ENCODE measurements at places on chromosomes 11 and 22.

DNA sequence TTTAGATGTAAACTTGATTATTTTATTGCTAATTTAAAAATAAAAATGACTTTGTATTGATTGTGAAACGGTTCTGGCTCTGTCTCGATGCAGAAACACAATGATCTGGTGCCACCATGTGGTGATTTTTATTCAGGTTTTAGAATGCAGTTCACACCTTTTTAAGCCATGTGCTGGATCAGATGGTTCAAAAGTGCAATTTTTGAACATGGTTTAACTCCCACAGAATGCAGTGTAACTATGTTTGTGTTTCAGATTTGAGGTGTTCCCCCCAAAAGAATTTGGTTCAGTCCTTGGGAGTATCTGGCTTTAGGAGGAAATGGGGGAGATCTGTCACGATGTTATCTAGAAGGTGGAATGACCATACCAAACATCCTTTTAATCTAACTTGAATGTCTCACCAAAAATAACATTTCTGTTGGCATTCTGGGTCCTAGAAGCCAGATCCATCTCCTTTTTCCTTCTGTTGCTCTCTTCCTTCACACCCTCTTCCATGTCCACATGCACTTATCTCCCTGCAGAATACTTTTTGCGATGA, 7.9 kb downstream of the MRPL16 start:
- peak; percentile 72 for DNase-seq

- DNase-seq, result no peak
Measured at GRCh38 chr11:94597896-94598295, 30.7 kb downstream of the PIWIL4 start.

DNA sequence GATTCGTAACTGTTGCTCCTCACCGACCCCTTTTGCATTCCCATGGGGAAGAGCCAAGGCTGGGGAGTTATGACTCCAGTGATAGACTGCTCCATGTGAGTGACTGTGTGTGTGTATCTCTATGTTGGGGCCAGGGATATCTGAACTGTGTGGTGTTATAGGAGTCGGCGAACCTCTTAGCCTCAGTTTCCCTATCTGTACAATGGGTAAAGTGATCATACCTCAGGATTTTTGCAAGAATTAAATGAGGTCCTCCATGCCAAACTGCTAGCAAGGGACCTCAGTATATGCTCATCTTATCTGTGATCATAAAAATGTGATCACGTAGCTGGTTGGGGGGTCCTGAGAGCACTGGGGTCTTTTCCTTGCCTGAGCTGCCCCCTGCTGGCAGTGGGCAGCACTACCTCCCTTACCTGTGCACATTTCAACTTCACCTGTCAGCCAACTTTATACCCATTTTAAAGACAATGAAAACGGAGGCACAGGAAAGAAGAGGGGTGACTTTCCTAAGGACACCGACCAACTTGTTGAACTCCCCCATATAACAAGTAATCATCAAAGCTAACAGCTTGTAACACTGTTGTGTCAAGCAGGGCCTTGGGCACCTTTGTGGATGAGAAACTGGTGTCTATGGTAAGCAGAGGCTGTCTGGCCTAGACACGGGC, 1.4 kb upstream of the DPP3 start:
- DNase-seq, result peak; percentile 32

- peak; percentile 36 for DNase-seq
Measured at GRCh38 chr22:43205261-43205691, 18.3 kb upstream of the TTLL12 start.

- no peak for DNase-seq
Measured at GRCh38 chr11:58574881-58575280, 775 bp downstream of the LPXN start.

DNA sequence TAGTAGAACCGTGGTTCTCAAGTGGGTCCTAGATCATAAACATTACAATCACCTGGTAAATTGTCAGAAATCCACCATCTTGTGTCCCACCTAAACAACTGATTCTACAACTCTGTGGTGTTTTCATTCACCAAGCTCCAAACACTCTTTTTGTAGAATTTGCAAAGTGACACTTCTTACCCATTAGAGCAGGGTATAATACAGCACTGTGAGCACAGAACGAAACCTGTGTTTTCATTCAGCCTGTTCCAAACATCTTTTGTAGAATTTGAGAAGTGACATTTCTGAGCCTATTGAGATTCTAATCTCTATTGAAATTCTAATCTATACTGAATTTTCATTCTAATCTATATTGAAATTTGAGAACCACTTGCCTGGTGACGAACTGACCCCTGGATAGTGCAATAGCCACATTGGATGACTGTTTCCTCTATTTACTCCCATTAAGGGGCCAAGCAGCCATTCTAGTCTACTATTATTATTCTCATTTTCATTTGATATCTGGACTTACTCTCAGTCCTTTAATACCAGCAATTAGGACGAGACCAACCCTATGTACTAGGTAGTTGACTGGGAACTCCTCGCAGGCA, 616.6 kb downstream of the LRRC4C start:
- no peak for DNase-seq

- DNase-seq, result no peak
Measured at GRCh38 chr11:130518164-130518680, 69.8 kb downstream of the ADAMTS15 start.

DNA sequence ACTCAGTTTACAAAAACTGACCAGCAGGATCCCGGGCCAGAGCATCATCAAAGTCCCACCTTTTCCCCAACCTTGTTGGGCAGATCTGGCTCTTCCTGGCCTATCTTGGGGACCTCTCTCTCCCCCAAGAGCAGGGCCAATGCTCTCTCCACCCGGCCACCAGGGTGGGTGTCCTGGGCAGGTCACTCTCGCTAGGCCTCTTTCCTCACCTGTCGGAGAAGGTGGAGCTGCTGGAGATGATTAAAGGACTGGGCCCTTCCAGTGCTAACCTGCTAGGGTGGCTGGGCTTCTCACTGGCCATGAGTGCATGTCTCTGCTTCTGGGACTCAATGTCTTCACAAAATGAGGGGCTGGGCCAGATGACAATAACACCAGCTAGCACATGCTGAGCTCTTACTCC, 2.9 kb upstream of the CAPN5 start:
- no peak for DNase-seq

DNA sequence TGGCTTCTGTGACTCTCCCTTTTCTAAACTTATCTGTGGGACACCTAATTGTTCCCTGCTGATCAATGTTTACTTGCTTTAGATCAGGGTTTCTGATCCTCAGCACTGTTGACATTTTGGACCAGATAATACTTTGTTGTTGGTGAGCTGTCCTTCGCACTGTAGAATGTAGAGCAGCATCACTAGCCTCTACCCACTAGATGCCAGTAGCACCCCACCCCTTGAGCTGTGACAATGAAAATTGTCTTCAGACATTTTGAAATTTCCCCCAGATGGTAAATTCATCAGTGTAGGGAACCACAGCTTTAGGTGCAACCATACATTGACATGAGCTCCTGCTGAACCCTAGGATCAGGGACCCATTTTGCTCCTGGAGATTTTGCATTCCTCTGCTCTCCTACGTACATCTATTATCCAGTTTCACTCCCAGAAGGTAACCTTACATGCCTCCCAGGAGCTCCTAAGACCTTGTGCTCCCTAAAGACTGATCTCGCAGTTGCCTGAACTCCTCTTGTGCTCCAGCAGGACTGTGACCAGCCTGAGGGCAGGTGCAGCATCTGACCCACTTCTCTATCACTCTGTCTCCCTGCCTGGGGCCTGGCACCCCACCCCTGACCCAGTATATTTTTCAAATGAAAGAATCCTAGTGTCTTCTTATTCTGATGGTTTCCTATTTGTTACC, 107.8 kb downstream of the FAR1 start:
- DNase-seq, result peak; percentile 38

DNA sequence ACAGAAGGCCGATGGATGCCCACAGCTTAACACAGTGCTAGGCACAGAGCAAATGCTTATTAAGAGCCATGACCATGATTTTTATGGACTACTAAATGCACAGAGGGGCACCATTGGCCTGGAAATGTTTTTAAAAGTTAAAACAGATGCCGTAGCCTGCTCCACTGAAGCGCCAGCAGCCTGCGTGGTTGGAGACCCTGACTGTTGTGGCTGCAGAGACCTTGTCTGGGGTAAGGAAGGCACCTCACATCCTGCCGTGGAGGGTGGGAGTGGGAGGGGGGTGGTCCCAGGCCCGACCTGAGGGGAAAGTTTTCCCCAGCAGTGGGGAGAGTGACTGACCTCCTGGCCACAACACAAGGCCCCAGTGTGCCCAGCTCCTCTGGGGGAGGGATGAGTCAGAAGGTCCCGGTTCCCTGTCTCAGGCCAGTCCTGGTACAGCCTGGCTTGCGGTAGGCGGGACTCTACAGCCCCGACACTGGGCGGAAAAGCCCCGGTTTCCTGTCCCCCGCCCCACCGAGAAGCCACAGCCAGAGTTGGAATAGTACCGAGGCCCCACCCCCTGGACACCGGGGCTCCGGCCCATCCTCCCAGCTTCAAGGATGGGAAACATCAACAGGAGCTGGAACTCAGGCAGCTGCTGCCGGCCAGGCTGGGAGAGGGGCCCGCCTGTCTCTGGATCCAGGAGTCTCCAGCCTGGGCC, 7.0 kb downstream of the CHST1 start:
- no peak for DNase-seq

DNA sequence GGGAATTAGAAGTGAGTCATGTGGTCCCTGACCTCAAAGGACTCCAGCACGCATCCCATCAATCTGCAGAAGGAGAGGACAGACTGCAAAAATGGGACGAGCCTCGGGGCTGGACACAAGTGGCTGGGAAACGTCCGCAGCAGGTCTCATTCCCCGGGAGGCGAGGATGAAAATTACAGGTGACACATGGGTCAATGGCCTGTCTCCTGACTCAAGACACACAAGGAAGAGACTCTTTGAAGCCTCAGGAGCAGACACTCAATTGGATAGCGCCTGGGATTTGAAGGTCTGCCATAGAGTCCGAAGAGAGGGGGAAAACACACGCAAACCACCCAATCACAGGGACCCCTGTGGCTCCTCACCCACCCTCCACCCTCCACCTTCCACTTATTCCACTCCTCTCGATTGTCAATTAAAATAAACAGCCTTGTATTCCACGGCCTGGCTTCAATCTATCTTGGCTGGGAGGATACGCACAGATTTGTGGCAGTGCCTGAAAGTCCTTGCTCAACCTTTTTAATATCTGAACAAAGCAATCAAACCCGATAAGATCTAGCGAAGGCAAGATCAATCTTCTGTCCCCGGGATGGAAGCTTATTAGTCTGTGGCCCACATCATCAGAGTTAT, 101.8 kb upstream of the CADM1 start:
- DNase-seq, result no peak

- no peak for DNase-seq
Measured at GRCh38 chr11:110038201-110038600, 55.0 kb upstream of the ZC3H12C start.

DNA sequence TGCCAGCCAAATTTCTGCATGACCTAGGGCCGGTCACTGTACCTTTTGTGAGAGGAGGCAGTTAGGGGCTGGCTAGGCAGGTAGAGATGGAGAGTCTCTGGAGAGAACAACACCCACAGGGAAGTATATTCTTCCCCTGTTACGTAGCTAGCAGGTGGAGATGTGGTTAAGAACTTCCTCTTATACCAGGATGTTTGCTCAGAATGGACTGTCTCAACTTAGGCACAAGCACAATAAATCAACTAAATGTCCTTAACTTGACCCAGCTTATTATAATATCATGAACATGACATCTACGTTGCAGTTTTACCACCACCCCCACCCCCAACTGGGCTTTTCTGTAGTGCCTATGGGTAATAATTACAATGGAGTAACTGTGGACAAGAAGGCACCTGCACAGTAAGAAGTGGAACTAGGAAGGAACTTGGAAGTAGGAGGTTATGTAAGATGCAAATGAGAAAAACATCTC, 60.7 kb upstream of the MPEG1 start:
- peak; percentile 10 for DNase-seq

- no peak for DNase-seq
Measured at GRCh38 chr11:69666752-69667536, 8.2 kb downstream of the LTO1 start.

GRCh38 chr11:132126973-132127899, 756.8 kb downstream of the NTM start:
- no peak for DNase-seq

DNA sequence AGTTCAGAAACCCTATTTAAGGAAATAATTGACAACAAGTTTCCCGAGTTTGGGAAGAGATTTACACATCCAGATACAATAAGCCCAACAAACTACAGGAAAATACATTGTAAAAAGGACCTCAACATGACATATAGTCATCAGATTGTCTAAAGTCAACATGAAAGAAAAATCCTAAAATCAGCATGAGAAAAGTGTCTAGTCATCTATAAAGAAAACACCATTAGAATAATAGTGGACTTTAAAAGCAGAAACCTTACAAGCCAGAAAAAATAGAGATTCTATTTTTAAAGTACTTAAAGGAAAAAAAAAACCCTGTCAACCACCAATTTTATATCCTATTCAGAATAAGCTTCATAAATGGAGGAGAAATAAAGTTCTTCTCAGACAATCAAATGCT, 1.4 kb upstream of the OR5B2 start:
- DNase-seq, result no peak

DNA sequence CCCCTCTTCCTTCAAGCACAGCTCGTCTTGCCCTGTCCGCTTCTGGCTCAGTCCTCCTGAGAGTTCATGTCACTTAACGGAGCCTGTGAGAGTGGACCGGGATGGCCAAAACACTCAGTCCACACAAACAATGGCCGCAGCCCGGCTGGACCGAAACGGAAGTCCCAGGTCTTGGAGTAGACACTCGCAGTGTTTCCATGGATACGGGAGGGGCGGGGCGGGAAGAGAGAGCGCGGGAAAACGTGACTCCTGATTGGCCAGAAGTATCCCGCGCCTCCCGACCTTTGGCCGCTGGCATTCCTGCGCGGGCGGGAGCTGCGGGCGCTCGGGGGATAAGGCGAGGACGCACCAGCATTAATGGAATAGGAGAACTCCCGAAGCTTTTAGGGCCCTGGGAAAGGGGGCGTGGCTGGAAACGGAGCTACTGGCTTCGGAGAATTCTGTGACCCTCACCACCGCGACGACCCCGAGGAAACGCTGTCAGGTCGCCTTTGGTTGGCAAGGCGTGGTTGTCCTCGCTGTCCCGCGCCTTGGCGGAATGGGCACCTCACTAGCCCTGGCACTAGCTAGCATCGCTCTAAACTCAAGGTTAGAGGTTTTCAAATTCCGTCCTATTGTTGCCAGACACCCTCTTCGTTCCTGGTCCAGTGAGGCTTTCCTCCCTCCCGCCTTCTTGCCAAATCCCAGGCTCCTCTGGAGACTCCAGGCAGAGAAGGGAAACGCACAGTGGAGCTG, at the start of the genes NLRP14 and ZNF214:
TSS of gene NLRP14 (plus strand) at position 297 of the 735 bp plus-strand sequence. CDS start 18,108 bp downstream, outside the sequence.
TSS of gene ZNF214 (minus strand) at position 164 of the 735 bp plus-strand sequence. CDS start 17,511 bp downstream, outside the sequence.
- no peak for DNase-seq

DNA sequence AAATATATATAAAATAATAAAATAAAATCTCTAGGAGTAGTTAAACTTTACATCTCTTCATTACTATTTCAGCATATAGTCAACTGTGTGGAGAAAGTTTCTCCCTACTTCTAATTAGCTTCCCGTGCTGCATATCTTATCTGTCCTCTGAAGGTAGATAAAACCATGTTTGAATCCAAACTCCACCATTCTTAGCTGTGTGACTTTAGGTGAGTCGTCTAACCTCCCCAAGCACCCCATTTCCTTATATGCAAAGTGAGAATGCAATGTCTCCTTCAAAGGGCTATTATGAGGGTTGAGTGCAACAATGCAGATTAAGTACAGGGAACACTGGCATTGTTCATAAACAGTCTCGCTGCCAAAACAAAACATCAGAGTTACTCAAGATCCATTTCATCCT, 80.8 kb upstream of the DRD2 start:
- no peak for DNase-seq

GRCh38 chr11:73950869-73951710, at the start of gene DNAJB13:
Gene DNAJB13 (plus strand): TSS chr11:73951026. CDS start chr11:73951070, 44 bp downstream.
- peak; percentile 15 for DNase-seq

GRCh38 chr11:107770551-107770951, 58.7 kb upstream of the SLN start:
- DNase-seq, result no peak

- no peak for DNase-seq
Measured at GRCh38 chr11:35170503-35170902, 31.5 kb downstream of the CD44 start.

Measured in CD4-positive, alpha-beta T cell treated with Interleukin-2 at 100 ng/mL for 4 hours (primary cell).